Nephron progenitor cell (in vitro differentiated cells): ENCODE measurements at places on chromosomes 4 and X.

DNA sequence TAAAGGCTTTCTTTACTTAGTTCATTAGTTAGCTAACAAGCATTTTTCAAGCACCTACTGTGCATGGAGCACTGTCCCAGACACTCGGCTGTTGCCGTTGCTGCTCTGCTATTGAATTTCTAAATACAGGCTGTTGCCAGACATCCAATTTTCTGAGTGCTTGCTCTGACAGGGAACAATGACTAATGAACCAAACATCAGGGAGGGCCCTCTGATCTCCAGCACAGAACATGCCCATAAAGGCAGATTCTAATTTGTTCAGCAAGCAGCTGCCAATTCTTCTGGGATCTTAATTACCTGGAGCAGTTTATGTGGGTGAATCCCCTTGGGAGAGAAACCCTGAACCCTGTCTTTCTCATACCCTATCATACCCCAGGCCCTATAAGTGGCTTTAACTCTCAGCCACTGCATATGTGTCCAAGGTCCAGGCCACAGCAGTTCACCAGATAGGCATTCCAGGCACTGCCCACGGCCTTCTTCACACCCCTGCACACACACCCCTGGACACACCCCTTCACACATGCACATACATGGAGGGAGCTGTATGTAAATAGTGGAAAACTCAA lies 27.9 kb downstream of the TSC22D3 start:
- DNase-seq: no peak

GRCh38 chr4:3203971-3204431 lies 45.0 kb upstream of the MSANTD1 start:
- DNase-seq: no peak

DNA sequence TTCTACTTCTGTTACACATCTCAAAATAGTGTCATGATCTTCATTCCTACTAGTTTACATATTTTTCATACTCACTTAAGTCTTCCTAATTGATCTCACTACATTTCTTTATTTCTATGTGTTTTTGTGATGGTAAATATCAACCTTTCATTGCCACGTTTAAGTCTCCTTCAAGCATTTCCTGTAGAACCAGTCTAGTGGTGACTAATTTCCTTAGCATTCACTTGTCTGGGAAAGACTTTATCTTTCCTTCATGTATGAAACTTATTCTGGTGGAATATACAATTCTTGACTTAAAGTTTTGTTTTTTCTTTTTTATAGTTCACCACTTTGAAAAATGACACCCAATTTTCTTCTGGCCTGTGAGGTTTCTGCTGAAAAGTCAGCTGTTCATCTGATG lies 181.4 kb upstream of the NEIL3 start:
- no peak for DNase-seq

DNA sequence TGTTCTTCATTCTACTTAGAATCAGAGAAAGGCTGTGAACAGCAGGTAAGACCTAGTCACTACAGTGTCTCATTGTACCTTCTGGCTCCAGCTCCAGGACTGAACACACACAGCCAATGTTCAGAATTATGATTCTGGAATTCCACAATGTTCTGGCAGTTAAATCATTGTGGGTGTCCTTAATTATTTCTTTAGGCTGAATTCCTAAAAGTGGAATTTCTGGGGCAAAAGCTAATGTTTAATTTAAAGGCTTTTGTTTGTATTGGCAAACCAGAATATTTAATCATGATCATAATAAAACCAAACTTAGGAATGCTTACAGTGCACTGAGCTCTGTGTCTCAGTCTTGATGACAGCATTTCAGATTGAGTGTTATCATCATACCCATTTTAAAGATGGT lies 67.0 kb upstream of the FAT1 start:
- no peak for DNase-seq
